Activated T-cell treated with anti-CD3 and anti-CD28 coated beads, Interleukin-2, amount 50 U/mL, for 48 hours (primary cell): ENCODE measurements at places on chromosomes 1 and 21.

- no peak for DNase-seq
Measured at GRCh38 chr1:210527091-210527490, 198.4 kb downstream of the HHAT start.

- no peak for DNase-seq
Measured at GRCh38 chr1:42679364-42679983, 2.7 kb upstream of the YBX1 start.

- no peak for DNase-seq
Measured at GRCh38 chr21:39189857-39190604, 6.8 kb upstream of the PSMG1 start.

DNA sequence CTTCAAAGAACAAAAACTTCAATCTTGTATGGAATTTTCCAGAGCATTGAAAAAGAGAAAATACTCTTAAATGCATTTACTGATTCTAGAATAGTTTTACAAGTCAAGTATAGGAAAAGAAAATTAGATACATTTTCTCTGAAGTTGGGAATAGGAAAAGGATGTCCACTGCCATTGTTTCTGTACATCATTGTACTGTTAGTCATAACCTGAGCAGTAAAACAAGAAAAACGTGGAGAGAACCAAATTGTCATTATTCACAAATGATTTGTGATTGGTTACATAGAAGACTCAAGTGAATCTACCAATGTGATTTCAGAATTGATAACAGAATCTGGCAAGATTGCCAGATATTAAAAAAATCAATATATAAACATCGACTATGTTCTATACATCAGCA is 27.4 kb downstream of the PRKACB start:
- DNase-seq, result no peak

DNA sequence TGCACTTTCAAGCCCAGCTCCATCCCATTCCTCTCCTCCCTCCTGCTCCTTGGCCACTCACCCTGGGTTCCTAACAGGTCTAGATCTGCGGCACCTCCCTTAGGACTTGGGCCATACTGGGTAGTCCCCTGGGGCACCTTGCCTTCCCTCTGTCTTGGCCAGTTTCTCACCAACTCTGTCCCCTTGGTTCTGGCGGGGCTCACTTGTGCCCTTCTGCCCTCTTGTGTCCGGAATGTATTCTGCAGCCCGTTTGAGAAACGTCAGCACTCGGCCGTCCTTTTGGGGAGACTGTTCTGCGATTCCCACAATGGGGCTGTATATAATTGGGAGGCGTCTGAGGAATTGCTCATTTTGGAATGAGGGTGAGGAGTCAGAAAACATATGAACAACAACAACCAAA is 162.4 kb downstream of the ZSCAN20 start:
- peak; percentile 48 for DNase-seq

- DNase-seq, result no peak
Measured at GRCh38 chr1:109784551-109785252, 21.0 kb upstream of the EPS8L3 start.

GRCh38 chr1:85473390-85473789 is 8.4 kb upstream of the DDAH1 start:
- no peak for DNase-seq

- no peak for DNase-seq
Measured at GRCh38 chr21:38496224-38496623, 2.1 kb downstream of the ERG start.

DNA sequence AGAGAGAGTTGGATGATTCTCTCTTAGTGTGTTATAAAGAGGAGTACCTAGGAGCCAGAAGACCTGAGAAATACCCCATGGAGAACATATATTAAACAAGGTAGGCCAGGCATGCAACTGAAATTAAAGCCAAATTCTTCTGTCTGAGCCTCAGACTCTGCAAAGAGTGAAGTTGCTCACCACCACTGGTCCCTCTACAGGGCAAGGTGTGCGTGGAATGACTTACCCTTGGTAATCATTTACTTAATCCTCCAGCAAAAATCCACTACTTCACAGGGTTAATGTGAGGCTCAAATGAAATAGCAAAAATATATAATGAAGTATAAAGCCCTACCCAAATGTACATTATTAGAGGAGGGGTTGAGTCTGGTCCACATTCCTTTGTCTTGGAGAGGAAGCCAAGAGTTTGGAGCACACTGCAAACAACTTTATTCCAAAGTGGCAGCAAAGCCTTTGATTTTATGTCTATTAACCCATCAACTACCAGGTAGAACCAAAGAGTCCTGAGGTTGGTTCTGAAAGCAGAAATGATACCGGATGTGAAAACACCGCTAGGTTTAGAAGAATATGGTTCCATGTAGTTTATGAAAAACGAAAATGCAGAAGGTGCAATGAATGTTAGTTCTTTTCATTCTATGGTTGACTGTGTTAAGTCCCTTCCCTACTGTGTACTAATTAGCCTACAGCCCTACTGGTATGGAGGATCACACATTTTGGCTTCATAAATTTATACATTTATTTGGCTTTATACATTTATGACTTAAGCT is 8.5 kb downstream of the SSR2 start:
- DNase-seq, result no peak

GRCh38 chr21:34009193-34009592 is 64.2 kb upstream of the MRPS6 start:
- DNase-seq, result no peak

- peak; percentile 35 for DNase-seq
Measured at GRCh38 chr21:17780539-17780938, 38.6 kb downstream of the C21orf91 start.

- DNase-seq, result no peak
Measured at GRCh38 chr1:94463765-94464330, 45.7 kb downstream of the ABCD3 start.

DNA sequence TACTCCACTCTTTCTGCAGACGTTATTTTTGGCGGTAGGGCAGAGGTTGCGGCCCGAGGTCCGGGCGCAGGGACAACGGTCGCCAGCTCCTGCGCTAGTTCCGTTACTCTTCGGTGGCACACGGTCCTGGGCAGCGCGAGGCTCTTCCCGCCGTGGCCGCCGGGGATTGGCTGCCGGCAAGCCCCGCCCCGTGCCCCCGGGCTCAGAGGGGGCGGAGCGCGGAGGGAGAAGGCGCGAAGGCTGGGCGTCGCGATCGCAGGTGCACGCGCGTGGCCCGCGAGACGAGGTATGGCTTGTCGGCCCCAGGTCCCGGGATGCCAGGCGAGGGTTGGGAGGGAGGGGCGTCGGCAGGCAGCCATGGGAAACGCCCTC is 518 bp upstream of the SHE start:
- no peak for DNase-seq

DNA sequence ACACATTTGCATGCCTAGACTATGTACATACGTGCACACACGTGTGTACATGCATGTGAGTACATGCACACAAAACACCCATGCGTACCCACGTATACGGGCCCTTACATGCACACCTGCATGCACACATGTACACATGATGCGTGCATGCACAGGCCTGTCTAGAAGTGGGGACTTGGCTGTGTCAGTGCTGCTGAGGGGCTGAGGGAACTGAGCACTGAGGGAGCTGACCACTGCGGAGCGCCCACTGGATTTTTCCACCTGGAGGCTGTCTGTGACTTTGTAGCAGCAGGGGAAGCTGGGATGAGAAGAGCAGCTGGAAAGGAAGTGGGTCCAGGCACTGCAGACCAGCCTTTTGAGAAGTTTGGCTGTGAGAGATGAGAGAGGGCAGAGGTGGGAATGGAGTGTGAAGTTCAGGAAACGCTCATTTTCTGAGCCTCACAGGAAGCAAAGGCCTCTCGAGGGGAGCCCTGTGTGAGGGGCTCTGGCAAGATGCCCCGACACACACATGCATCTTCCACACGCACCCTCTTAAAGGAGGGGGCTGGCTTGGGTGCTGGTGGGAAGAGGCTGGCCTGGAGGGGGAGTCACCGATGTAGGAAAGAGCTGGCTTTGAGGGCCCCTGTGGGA is 20.9 kb downstream of the PODN start:
- DNase-seq, result no peak

- DNase-seq, result no peak
Measured at GRCh38 chr1:65105596-65105995, 42.4 kb upstream of the AK4 start.

- no peak for DNase-seq
Measured at GRCh38 chr1:185426848-185427247, 109.8 kb upstream of the IVNS1ABP start.
